ENCODE measurements at places on chromosomes 7 and 10. TPM values are rescaled to one million over a fixed set of nuclear protein-coding genes. Genes with fewer than 3 reads are reported as not detected.

- no peak for DNase-seq
Observed at GRCh38 chr7:118040562-118040961, 143.4 kb upstream of the LSM8 start.

GRCh38 chr7:137488038-137488437 lies 144.5 kb upstream of the PTN start:
- no peak for DNase-seq

GRCh38 chr10:127563718-127564553 lies 14.8 kb downstream of the NPS start:
- DNase-seq: no peak

GRCh38 chr7:127941476-127942210 lies 89.6 kb downstream of the LRRC4 start:
- no peak for DNase-seq

GRCh38 chr10:71685554-71686232 lies 33.9 kb downstream of the C10orf105 start:
- no peak for DNase-seq

DNA sequence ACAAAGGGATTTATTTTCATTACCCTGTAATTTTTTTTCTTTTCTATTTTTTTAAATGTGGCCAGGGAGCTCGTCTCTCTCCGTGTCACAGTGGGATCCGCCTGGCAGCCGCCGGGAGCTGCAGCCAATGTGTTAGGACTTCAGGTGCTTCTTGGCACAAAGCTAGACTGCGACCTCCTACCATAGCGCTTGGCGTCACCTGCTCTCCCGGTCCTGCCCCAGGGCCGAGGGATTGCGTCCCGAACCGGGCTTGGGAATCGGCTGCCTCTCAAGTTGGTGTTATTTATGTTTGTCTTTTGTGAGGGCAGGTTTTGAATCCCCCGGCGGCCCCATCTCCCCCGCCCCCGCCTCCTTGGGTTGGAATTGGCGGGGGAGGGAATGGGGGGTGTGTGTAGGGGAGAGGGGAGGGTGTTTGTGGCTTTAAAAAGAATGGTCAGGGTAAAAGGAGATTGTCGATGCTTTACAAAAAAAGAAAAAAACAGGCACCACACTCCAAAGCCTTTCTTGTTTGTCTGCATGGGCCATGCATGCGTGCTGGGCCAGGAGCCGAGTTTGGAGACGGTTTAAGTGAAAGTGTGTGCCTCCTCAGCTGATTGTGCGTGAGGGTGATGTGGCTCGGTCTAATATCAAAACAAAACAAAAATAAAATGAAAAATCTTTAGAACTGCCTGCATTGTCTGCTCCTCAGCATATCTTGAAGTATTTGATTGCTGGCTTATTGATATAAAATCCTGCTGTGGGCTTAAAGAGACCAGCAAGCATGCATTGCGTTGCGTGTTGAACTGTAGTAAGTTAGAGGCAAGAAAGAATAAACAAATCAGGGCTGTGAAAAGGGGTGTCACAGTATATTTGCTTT lies 1.2 kb downstream of the PPP1R9A start:
- DNase-seq: peak; percentile 36

- no peak for DNase-seq
Observed at GRCh38 chr10:89167915-89168314, 39.2 kb downstream of the CH25H start.

DNA sequence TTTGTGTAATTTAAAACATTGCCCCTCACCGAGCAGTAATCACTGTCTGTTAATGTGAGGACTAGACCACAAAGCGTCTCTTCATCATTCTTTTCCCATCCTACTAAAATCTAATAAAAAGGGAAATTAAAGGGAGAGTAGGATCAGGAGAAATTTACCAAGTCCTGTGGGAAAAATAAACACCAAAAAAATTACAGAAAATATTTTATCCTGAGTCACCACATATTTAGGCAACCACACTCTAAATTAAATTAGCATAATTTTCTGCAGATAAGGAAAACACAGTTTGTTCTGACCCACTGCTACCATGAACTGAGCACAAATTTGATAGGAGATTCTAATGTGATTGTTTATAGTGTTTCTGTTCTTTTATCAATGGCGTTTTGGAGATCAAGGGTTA lies 49.3 kb downstream of the CCDC6 start:
- no peak for DNase-seq

DNA sequence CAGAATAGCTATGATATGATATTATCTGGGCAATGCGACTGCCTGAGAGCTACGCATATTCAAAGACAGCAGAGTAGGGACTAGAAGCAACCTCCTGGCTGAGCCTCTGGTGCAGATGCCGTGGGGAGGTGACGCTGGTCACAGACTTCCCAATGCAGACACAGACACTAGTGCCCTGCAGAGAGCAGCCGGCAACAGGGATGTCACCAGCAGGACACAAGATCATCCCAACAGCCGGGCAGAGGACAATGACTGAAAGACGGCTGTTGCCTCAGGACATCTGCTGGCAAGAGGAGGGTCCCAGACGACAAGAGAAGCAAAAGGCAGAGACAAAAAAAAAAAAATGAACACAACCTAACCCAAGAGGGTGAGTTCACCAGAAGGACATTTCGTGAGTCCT lies 104.6 kb downstream of the CALN1 start:
- no peak for DNase-seq

DNA sequence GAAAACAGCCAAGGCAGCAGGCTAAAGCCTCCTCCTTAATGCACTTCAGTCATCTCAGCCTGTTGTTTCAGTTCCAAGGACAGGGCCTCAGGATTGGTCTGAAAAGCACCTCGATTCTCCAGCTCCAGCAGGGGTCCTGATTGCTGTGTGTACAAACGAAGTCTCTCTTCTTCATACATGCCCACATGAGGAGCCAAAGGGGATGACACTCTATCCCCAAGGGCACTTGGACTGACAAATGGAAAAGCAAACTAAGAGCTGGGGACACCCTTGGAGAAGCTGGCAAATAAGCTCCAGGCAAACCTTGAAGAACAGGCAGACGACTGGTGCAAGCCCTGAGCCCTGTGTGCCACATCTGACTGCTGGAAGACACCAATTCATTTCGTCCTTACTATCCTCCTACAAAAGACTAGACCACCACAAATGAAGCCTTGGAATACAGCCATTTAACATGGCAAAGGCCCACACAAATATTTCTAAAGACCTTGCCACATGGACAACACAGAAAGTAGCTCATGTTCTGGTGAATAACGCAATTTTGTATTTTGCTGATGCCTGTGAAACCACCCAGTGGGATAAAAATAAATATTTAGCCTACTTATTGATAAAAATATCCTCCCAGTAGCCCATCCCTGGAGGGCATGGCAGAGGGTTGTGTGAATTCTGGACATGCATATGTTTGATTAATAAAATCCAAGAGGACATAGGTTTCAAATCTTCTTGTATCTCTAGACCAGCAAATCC lies 61.9 kb downstream of the PARD3 start:
- DNase-seq: no peak

- DNase-seq: no peak
Observed at GRCh38 chr10:78443900-78444571, 410.4 kb downstream of the RPS24 start.

HSPA12A gene
- total RNA-seq: 8.8 TPM

NME8 gene
- total RNA-seq: not detected
